ENCODE measurements at places on chromosomes 6 and 20.

DNA sequence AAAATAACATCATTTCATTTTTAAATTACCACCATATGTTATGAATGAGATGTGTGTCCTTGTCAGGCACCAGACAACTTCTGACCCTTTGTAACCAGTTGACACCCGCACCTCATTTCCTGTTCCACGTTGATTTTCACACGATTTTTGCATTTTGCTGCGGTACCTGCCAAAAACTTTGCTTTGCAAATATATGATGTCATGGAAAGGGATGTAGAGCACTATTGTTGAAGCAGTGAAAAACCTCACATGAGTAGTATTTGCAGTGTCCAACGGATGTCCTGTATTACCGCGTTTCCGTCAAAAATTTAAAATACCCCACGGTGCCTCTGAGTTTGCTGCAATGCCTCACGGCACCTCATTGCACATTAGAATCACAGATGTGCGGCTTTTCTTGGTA lies 115.6 kb downstream of the MTHFD1L start:
- DNase-seq, result peak; percentile 46

DNA sequence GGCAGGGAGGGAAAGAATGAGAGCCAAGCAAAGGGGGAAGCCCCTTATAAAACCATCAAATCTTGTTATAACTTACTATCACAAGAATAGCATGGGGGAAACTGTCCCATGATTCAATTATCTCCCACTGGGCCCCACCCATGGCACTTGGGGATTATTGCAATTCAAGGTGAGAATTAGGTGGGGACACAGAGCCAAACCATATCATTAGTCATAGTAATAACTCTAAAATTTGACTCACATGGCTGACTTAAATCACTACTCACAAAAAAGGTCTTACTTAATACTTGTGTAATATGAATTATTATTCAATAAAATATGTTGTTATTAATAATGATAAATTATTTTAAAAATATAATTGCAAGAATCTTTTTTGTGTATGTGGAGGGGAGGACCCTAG lies 178.1 kb upstream of the TCF21 start:
- no peak for DNase-seq

GRCh38 chr6:38984723-38985122 lies 63.9 kb upstream of the GLP1R start:
- no peak for DNase-seq

GRCh38 chr6:141026504-141026903 lies 1106.2 kb upstream of the GJE1 start:
- no peak for DNase-seq

GRCh38 chr6:2204272-2204671 lies 41.1 kb downstream of the GMDS start:
- no peak for DNase-seq

DNA sequence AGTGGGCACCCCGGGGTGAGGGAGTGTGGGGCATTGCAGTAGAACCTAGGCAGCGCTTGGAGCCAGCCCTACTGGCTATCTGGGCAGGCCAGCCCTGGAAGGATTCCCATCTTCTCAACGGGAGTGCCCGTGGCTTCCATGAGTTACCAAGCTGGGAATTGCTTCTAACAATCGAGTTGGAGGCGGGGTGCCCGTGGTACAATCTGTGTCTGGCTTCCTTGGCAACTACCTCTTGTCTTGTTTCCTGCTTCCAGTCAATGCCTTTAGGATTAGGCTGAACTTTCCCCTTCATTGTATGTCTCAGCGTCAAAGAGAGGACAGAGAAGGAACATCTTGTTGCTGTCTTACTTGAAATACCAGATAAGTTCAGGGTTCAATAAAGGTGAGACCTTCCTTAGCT lies 33.3 kb downstream of the PPP1R14C start:
- no peak for DNase-seq

DNA sequence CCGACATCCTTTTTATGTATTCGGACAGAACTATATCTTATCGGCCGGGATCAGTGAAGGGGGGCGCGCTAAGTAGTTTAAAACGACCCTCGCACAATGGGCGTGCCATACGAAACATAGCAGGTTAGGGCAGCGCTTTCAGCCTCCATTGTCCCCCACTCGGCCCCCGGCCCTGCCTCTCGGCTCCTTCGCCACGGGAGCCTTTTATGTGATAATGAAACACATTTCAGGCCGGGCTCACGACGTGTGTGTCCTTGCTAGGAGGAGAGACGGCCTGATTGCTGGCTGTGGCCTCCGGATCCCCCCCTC lies 5.3 kb downstream of the FOXA2 start:
- DNase-seq, result no peak

DNA sequence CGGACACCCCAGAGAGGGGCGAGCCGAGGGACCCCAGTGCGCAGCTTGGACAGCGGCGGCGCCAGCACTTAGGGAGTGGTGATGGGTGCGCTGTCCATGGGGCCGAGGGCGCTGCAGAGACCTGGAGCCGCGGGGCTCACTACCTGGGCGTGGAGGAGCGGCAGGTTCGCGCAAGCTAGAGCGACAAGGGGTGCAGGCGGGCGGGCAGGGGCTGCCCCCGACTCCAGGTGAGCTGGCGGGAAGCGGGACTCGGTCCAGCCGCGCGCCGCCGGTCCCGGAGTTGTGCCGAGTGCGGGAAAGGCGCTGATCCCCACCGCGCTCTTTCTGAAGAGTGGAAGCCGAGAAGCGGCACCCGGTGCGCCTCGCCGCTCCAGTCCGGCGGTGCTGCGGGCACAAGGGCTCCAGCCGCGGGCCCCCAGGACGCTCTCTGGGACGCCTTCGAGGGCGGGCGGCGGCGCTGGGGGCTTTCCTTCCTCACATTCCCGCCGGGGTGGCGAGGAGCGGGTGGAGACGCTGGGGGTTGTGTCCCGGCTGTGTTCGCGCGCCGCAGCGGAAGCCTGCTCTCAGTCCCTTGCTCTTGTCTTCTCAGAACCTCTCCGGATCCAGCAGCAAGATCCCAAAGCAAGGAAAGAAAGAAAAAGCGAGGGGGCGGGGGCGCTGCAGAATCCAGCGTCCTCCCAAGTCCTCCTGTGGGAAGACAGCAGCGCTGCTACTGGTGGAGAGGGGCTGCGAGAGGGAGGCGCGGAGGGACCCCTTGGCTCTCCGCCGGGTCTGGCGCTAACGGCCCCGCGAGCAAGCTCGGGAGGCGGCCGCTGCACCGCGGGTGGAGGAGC lies at the start of gene B3GAT2:
Gene B3GAT2 (minus strand): TSS at position 610 of the 833 bp plus-strand sequence. CDS start 631 bp downstream, outside the sequence.
- peak; percentile 40 for DNase-seq

DNA sequence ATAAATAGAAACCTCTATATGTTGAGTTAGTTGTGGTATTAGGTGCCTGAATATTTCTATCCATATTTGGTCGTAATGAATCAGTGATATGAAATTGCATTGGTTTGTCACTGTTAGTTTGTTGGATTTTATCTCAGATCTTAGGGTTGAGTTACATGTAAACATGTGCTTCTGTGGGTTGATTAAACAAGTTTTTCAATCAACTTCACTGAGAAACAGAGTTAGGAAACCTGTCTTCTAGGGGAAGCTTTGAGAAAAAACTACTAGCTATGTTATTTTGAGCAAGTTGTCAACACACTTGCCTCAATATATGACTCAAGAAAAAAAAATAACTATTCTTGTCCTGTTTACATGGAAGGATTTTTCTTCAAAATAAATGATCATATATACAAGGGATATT lies 14.8 kb upstream of the ADGB start:
- no peak for DNase-seq

- DNase-seq, result no peak
Measured at GRCh38 chr6:136782021-136782770, 10.1 kb downstream of the MAP3K5 start.

GRCh38 chr6:81648502-81648901 lies 104.0 kb downstream of the TENT5A start:
- DNase-seq, result no peak

DNA sequence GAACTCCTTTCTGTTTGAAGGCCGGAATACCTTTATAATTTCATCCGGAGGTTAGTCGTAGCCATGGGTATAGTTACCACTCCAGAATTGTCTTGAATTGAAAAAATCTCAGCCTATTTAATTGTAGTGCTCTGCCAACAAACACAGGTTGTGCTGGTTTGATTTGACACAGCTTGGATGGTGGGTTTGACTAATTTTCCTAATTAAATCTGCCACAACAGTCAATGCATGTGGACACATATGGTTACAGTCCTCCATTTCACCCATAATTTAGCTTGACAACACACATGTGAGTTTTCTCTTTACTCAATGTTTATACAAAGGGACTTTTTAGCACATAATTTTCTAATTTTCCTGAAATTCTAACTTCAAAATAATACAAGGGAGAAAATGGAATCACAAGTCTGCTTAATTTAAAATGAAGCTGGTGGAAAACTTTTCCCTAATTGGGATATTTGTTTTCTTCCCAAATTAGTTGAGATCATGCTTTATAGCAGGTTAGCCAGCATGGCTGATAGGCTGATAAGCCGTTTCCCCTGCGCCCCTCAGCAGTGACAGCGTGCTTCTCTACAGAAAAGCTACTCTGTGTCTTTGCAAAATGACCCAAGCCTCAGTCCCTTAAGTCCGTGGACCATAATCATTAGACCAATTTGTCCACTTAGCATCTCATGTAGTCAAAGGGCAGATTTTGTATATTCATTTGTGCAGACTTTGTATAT lies 463.5 kb upstream of the FLRT3 start:
- no peak for DNase-seq
